NCI-H446 treated with DMSO at 0.1 percent for 48 hours (cell line): ENCODE measurements at places on chromosomes 4 and X.

GRCh38 chr4:121380776-121381462 lies at the start of gene QRFPR:
Gene QRFPR (minus strand): TSS chr4:121381018. CDS start chr4:121380647, 371 bp downstream.
- DNase-seq, result peak; percentile 27

DNA sequence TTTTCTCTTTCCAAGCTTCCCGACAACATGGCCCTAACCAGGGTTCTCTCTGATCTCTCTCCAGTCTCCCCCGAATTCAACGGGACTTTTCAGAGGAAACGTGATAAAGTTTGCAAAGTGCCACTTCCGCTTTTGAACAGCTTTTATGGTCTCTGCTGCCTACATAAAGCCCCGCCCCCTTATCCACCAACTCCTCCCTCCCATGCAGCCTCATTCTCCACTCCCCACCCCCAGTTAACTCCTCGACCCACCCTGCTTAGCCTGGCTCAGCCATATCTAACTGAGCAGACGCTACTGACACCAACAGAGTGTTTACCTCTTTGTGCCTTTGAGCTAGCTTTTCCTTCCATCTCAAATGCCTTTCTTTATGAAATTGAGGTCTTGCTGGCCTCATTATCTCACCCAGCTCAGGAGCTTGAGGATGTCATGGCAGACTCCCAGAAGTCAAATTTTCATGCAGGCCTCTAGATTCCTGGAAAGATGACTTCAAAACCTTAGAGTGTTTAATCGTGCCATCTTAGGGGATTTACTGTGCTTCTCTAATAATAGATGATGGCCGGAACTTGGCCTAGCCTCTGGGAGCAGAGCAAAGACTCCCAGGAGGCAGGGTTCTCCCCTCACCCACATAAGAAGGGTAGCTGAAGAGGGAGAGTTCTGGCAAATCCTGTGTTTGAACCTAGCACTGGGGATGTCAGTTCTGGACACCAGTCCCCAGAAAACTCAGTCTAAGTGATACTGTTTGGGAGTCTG lies 606.0 kb downstream of the BCOR start:
- DNase-seq, result no peak

GRCh38 chrX:134712272-134712671 lies 54.0 kb upstream of the PLAC1 start:
- no peak for DNase-seq

DNA sequence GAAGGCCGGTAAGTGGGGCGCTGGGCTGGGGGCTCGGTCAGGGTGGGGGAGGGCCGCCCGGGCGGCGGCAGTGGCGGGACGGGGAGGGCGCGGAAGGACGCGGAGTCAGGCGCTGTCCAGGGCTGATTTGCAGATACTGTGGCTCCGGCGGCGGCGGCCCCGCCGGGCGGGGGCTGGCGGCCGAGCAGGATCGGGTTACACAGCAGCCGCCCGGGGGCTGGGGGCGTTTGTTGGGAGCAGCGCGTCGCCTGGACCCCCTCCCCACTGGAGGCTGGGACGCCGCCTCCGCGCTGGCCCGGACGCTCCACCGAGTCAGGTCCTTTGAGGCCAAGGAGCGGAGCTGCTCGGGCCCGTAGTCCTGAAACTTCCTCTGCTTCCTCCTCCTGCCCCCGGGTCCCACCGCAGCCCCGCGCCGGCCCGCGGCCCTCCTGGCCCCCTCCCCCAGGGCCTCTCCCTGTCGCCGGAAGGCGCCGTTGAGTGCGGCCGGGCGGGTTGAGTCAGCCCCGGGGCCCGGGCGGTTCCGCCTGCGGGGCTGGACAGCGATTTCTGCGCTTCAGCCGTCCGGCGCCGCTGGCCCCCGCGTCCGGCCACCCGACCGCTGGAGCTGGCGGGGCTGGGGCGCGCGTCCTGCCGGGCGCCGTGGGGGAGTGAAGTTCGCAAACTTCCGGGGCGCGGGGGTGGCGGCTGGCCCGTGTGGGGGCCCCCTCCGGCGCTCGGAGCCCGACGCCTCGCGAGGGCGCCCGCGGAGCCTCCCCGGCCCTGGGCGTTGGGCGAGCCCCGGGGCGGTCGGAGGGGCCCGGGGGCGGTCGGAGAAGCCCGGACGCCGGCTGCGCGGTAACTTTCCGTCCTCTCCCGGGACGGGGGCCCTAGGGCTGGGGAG lies 746 bp downstream of the REST start:
- peak; percentile 3 for DNase-seq

DNA sequence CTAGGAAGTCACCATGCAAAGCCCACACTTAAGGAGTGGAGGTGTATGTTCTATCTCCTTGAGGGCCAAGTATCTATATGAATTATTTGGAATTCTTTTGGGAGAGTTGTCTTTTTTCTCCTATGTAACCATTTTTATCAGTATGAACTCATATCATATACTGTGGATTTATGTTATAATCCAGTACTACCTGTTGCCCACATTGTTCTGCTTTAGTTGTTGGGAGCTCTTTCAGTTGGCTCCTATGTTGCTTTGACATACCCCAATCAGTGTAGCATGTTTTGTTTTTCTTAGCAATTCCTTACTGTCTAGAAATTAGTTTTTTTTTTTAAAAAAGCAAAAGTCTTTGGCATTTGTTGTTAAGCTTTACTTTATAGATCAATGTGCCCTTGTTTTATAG lies 13.0 kb downstream of the UCHL1 start:
- DNase-seq, result no peak

DNA sequence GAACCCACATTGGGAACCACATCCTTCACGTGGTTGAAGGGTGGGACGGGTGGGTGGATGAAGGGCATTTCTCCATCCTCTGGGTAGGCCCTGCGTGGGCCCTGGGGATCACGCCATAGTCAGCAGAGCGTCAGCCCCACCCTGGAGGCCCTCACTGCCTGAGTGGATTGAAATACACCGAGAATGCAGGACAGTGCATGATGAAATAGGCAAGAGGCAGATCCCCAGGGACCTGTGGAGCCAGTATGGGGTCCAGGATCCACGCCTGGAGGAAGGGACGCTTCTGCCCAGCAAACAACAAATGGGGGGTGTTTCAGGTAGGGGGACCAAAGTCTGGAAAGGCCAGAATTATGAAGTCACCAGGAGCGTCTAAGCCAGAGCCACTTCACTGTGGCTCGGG lies 19.4 kb downstream of the EVC start:
- no peak for DNase-seq

- DNase-seq, result no peak
Observed at GRCh38 chrX:136146614-136147314, 569 bp upstream of the FHL1 start.

DNA sequence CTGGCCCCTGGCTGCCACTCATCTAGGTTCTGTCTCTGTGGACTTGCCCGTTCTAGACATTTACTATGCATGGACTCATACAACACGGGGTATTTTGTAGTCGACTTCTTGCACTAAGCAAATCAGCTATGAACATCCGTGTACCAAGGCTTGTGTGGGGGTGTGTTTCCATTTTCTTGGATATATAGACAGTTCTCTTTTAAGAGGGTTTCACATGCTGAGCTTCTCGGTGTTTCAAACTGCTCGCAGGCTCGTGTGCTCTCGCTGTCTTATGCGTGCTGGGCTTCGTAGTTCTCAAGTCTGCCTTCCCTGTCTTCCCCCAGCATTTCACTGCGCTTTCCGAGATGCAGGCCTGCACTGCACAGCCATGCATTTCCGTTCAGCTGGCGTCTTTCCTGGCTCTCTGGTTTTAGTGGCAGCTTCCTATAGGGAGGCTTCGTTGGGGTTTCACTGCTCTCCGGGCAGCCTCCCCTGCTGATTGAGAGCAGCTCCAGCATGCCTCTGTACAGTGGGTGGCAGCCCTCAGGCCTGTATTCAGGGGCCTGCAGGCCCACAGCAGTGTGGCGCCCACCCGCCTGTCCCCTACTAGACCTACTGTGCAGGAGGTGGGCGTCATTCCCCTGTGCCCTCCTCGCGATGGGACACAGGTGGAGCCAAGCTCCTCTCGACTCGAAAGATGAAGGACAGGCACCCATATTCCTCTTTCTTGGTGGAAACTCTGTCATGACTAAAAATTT lies 27.6 kb downstream of the ZBTB49 start:
- DNase-seq, result no peak

DNA sequence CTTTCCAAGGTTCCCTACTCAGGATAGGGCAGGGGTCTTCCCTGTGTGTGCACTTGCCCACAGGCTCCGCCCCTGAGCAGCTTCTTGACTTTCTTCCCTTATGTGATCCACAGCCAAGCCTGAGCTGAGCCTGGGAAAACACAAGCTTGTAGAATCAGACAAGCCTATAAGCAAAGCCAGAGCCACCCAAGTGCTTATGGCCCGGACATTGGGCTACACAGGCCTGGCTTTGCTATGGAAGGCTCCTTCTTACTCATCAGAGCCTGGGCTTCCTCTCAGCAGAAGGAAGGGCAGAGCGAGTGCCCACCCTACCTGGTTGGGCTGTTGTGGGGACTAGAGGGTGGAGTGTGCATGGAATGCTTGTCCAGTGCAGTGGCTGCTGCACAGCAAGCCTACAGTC lies 1.3 kb upstream of the TNIP2 start:
- no peak for DNase-seq

DNA sequence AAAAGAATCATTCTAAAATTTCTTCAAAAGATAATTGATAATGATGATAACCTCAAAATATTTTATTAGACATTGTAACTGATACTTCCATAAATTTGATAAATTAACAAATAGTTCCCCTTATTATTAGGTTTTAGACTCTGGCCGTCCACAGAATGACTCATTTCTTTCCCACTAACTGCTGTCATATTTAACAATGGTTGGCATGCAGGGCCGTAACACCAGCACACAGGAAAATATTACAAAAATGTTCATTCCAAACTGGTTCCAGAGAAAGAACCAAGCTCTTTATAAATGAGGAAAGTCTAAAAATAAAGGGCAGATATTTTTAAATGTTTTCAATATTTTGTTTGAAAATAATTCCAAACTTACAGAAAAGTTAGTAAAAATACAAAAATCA lies 28.2 kb downstream of the WDFY3 start:
- no peak for DNase-seq

- no peak for DNase-seq
Observed at GRCh38 chr4:147303174-147303872, 177.6 kb upstream of the EDNRA start.

GRCh38 chr4:138035781-138036258 lies 206.3 kb downstream of the SLC7A11 start:
- no peak for DNase-seq

- no peak for DNase-seq
Observed at GRCh38 chrX:68912113-68912512, 83.3 kb downstream of the EFNB1 start.

DNA sequence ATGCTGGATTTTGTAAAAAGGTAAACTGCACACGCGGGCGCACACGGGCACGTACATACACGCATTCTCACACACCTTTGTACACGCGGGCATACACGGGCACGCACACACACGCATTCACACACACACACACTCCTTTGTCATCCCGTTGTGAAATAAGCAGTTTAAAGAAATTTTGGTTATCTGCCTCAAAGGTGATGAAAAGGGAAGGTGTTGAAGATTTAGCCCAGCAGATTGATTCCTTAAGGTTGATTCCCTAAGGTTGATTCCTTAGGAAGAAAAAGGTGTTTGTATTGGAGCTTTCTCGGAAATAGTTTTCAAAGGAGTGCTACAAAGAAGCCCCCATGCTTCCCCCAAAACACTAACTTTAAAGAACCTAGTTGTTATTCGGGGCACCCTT lies 693 bp downstream of the ATP10D start:
- no peak for DNase-seq

DNA sequence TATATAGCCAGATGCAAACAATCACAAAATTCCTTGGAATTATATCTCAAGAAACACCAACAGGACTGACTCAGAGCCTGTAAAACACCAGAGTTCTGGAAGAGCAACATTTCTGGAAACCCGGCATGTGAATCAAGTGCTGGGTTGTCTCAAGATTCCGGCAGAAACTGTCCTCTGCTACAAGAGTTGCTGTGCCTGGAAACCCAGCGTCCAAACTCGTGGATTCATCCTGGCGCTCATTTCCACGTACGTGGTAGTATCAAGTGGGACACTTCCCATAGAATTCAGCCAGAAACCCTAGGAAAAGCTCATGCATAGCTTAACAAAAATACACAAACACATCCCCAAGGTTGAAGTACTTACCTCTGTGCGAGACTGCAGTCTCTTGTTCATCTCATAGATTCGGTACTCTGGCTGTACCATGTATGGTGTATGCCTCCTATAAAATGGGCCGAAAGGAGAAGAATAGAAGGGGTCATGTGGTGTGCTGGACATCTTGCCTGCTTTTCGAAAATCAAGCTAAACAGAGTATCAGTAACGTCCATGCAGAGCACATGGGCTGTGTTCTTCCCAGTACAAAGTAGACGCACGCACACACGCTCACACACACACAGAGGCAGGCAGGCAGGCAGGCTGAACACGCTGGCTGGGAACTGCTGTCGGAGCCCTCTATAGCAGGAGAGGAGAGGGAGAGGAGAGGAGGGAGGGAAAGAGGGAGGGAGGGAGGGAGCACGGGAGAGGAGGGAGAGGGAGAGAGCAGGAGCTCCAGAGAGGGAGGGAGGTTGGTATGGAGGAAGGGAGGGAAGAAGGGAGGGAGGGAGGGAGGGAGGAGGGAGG lies at the start of gene LDB2:
Gene LDB2, minus strand, starts transcription at position 655 of the 837 bp plus-strand sequence.
- DNase-seq, result no peak

DNA sequence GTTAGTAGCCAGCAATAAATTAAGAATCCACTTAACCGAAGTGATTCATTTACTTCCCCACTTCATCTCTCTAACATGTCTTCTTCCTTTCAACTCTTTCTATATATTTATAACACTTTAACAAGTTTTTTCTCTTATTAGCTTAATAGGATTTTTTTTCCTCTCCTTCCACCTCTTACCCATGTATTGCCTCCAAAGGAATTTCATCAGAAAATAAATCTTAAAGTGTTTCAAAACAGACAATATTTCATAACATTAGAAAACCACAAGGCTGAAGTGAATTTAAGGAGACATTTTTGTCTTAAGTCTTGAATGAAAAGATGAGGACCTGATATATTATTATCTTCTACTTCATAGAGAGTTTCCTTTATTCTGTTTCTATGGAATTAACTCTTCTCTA lies 101.5 kb downstream of the PDGFC start:
- DNase-seq, result no peak

DNA sequence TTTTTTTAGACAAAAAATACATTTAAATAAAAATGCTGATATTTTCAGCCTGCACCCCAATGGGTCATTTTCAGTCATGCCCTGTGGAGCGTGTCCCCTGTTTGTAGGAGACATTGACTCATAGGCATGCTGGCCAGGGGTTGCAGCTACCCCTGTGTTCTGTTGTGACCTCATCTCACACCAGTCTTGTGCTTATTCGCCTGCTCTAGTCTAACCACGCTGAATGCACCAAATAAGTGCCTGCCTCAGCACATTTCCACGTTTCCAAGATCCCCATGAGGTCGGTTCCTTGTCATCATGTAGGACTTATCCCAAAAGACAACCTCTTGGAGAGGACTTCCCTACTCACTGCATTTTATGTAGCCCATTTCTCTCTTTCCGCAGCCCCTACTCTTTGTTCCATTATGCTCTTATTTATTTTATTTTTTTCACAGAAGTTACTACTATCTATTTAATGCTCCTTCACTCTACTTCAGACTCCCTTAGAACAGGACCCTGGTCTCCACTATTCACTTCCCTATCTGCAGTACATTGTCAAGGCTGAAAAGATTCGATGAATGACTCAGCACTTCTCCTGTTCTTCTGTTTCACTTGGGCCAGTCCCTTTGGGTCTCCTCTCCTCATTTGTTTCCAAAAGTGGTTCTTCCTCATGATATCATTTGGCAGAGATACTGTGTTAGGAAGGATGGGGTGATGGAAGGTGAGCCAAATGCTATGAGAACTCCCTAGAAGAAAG lies 109.7 kb downstream of the MSL3 start:
- no peak for DNase-seq
